Non-pigmented ciliary epithelial cell (primary cell): ENCODE measurements at places on chromosomes 1 and 21.

- no peak for DNase-seq
These were observed 112.2 kb downstream of the MAP3K21 start for GRCh38 chr1:233439721-233440120.

DNA sequence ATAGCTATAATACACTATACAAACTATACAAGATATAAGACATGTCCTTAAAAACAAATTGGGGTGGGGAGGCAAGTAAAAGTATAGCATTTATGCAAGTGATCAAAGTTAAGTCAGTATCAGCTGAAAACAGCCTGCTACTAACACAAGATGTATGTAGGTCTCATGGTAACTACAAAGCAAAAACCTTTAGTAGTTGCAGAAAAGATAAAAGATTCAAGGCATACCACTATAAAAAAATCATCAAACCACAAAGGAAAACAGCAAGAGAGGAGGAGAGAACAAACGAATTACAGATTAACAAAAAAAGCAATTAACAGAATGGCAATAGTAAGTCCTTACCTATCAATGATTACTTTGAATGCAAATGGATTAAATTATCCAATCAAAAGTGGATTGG is 22.7 kb downstream of the ERO1B start:
- no peak for DNase-seq

- no peak for DNase-seq
These were observed 385.0 kb upstream of the NFIA start for GRCh38 chr1:60697204-60697994.

GRCh38 chr1:111570781-111571181 is 48.8 kb upstream of the RAP1A start:
- DNase-seq = no peak

GRCh38 chr21:20452935-20453334 is 545.3 kb upstream of the NCAM2 start:
- no peak for DNase-seq

- DNase-seq = no peak
These were observed 34.2 kb upstream of the PBX1 start for GRCh38 chr1:164524810-164525209.

DNA sequence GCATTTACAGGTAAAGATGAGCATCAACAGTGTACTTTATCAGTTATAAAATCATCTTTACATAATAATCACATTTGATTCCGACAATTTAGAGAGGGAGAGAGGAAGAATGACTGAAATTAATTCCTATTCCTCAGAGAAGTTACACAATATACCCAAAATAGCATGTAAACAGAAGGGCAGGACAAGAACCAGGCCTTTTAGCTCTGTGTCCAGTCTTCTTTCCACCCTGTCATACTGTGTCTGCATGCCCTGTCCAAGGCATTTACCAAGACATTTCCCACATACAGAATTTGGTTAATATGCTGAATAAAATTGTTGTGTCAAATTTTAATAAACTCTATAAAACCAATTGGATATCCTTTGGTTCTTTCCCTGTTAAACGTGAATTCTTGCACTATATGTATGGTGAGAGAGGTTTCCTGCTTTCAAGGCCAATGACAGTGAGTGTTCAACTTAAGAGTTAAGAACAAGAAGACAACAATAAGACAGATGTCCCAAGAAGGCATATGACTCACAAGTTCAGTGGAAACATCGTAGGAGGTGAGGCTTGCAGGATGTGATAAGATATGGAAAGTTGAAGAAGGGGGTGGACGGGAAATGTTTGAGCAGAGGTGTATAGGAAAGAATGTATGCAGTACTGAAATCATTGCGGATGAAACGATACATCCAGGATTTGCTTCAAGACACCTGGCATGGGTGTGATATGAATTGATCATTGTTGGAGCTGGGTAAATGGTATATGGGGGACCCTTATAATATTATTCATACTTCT is 20.8 kb downstream of the LRRC8B start:
- DNase-seq = peak; percentile 75

- no peak for DNase-seq
These were observed 189.6 kb upstream of the ST6GALNAC5 start for GRCh38 chr1:76677416-76678405.
